ENCODE measurements at places on chromosomes 7 and 10.
A peak's percentile ranks its signal among the peaks of the same experiment; 100 is the strongest.

GRCh38 chr7:31410265-31410664, 69.7 kb upstream of the NEUROD6 start:
- no peak for DNase-seq

DNA sequence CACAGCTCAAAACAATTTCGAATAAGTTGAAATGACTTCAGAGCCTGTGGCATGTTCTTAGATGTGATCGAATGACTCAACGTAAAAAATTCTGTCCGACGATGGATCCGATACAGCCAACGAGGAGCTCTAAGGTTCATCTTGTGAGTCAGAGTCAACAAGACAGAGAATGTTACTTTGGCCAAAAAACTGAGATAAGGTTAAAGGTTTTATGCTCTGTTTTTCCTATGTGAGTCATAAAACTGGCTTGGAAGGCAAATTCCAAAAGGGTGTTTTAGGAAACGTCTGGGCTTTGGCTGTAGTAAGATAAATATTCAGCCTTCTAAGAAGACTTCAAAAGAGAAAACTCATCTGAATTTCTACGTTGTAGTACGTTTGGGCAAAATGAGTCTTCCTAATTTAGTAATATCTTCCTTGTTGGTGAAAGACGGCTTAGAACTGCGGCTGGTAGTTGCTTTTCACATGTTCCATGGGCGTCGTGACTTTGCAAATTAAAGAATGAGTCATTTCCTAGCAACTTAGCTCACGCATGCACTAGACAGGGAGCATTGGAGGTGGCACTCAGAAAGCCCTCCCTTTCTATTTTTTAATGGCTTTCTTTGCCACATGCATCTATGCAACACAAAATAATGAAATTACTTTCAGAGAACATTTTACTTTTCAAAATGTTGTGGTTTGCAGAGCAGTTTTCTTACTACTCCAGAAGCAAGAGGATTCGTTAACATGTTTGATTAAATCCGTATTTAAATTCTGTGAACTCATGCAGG, 28.2 kb downstream of the PFKP start:
- DNase-seq, result no peak

DNA sequence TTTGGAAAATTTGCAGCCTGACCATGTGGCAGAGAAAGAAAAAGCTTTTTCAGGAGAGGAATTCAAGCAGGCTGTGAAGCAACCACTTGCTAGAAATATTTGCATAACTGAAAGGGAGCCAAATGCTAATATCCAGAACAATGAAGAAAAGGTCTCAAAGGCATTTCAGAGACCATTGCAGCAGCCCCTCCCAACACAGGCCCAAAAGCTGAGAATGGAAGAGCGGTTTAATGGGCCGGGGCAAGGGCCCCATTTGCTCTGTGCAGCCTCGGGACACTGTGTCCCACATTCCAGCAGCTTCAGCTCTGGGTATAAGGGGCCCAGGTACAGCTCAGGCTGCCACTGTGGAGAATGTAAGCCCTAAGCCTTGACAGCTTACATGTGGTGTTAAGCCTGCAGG, 918.1 kb upstream of the POT1 start:
- DNase-seq, result no peak

- DNase-seq, result no peak
Observed at GRCh38 chr10:76456197-76456596, 1024.8 kb downstream of the LRMDA start.

DNA sequence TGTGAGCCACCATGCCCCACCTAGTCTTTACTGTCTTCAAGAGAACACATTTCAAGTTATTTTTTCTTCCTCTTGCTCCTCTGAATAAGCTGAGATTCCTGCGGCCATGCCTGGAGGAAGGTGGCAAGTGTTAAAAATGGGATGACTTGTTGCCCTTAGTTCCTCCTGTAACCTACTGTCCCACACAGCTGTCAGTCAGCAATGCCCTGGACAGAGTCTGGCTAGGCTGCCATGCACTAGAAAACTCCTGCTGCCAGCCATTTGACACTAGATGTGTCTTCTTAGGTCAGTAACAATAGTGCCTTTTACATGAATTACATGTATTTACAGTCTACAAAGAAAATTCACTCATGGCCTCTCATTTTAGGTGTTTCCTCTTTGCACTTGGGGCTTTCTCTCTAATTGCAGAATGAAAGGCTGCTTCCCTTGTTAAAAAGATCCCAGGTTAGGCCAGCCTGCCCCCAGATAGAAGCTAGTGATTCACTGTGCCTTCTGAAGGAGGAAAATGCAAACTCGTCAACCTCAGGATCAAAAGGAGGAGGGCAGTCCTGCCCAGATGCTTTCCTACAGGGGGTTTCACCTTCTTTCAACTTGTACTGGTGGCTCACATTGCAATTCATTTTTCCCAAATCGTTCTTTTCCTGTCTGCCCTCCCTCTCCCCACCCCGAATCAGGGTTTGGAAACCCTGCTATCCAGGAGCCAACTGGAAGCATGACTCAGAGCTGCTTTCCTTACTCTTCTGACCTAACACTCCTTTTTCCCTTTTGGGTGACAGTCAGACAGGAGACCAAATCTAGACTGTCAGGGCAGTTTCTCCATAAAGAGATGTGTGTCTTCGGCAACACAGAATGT, 136.6 kb downstream of the SPAG6 start:
- DNase-seq, result no peak

DNA sequence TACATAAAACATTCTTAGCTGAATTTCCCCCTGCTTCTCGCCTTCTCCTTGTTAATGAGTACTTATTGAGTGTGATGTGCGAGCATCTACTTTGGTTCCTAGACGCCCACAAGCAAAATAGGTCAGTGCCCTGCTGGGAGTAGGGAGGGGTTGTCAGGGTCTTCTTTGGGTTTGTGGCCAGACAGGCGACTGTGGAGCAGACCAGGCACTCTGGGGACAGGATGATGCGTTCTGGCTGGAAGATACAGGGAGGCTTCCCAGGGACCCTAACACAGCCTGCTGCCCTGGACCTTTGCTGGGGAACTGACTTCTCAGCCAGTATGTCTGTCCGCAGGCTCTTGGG, 227.2 kb downstream of the CUX1 start:
- DNase-seq, result no peak

DNA sequence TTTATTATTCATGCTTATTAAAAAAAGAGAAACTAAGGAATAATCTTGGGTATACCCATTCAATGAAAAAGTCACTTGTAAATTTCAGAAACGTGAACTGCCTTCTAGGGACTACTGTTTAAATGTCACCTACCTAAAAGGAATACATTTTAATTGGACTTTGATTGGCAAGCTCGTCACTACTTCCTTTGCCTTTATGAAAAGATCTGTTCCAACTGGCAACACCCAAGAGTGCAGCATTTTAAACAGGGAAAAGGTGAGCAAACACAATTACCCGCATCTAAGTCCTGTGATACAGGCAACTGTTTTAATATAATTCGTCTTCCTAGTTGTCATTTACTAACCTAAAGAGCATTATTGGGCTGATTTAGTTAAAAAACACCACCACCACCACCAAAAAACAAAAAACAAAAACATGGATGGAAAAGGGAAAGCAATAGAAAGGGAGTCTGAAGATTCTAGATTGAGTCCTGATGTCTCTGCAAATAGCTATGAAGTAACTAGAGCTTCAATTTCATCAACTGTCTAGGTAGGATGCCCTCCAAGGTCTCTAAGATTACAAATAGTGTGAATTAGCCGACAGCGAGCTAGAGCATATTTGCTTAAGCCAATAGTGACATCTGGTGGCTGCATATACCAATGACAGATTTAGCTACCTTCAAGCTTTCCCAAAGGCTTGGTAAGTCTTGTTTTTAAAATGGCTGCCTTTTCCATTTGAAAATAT, 33.8 kb upstream of the ICA1 start:
- DNase-seq, result no peak

GRCh38 chr10:22230158-22230833, 12.5 kb upstream of the EBLN1 start:
- no peak for DNase-seq

GRCh38 chr7:152624228-152624627, 51.7 kb downstream of the XRCC2 start:
- DNase-seq, result no peak

GRCh38 chr7:151426441-151426903, 13.5 kb downstream of the CRYGN start:
- DNase-seq, result no peak

DNA sequence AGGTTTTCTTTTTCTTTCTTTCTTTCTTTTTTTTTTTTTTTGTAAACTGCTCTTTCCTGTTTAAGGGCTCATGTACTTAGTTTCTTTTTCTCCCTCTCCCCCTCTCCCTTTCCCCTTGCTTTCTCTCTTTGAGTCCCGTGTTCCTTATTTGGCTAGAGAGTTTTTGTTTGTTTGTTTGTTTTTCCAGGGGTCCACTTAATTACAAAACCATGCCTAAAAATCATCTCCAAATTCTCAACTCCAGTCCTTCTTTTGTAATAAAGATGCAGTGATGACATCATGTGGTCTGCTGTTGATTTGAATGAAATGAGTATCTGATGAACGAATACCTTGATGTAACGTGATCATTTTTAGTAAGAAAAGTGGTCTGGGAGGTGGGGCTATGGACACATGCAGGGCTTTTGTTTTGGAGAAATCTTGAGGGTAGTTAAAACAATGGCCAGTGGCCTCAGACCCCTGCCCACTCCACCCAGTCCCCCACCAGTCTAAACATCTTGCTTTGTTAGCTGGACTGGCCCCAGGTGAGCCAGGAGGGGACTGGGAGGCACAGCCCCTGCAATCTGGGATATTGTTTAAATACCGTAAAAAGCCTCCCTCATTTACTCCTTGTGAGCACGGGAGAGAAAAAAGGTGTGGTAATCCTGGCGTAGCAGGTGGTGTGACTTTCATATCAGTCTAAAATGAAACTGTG, 165.7 kb downstream of the LRMDA start:
- DNase-seq, result no peak

- DNase-seq, result no peak
Observed at GRCh38 chr7:118250860-118251494, 26.5 kb downstream of the ANKRD7 start.

DNA sequence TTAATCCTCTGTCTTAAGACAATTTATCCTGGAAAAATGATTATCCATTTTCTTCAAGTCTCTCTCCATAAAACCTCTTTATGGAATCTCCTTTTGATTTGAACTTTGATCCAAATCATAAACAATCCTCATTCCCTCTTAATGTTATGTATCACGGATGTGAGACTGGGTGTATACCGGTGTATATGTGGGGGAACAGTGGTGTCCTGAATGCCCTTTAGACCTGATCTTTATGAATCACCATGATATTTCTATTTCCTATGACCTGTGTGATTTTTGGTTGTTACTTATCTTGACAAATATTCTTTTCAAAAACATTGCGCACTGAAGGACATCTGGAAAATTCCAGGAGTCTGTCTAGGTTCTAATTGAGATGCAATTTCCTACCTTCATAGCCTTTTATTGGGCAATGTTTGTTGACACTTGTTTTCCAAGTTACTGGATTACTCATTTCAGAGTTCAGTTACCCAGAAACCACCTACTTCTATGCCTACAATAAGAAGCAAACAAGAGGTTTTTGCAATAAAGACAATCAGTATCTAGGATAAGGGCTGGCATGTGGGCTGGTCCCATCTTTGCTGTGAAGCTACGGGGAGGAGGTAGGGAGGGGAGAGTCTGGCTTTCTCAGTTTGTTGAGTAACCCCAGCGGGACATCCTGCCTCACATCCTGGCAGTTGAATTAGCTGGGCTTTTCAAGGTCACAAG, 190.4 kb downstream of the CTTNBP2 start:
- DNase-seq, result no peak

DNA sequence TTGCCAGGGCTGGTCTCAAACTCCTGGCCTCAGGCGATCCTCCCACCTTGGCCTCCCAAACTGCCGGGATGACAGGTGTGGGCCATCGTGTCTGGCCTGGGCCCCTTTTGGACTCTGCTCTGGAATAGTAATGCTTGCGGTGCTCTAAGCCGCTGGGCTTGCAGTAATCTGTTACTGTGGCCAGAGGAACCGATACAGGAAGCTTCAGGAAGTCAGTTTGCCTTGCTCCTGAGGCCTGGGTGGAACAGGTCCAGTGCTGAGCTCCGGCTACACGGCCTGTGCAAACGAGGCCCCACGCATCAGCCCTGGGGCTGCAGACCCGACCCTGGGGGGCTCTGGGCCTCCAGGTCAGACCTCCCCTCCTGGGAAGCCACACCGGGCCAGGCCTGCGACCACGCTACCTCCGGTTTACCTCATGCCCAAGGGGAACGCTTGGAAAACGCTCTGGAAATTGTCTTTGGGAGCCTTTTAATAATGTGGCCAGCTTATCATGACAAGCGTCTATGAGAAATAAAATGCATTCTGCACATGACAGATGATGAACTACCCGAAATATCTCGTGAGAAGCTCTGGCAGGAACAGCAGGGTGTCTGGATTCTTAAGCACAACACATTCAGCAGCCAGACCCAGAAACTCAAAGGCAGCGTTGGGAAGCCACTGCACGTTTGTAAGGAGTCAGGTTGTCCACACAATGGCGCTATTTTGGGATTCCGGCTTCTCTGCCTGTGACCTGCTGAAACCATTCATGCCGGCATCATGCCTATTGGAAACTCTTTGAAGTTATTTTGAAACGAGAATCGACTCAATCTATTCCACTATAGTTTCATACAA, 10.1 kb upstream of the ADAP1 start:
- peak; percentile 26 for DNase-seq

DNA sequence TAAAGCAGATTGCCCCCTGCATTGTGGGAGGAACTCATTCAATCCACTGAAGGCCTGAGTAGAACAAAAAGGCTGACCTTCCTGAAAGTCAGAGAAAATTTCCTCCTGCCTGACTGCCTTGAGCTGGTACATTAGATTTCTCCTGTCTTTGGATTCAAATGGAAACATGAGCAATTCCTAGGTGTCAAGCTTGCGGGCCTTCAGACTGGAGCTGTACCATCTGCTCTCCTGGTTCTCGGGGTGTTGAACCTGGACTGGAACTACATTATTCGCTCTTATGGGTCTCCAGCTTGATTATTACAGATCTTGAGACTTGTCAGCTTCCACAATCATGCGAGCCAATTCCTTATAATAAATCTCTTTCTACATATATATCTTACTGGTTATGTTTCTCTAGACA, 173.6 kb upstream of the STEAP4 start:
- no peak for DNase-seq

- DNase-seq, result no peak
Observed at GRCh38 chr7:11681461-11681860, 150.5 kb downstream of the THSD7A start.

GRCh38 chr7:134359787-134360432, 43.2 kb upstream of the SLC35B4 start:
- no peak for DNase-seq

- no peak for DNase-seq
Observed at GRCh38 chr7:81973117-81973516, 203.3 kb upstream of the HGF start.

DNA sequence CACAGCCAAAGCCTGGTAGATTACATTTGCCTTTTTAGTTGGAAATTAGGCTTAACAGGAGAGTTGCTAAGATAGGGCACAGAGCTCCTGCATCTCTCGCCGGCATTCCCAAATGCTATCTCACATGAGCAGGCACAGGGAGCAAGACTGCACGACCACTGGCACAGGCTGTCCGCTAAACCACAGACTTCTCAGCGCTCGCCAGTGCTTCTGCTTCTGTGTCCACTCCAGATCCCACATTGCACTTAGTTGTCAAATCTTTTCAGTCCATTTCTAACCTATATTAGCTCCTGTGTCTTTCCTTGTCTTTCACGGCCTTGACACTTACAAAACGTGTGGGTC, 138.9 kb downstream of the EGFR start:
- DNase-seq, result no peak

GRCh38 chr7:35032166-35032565, 5.1 kb downstream of the DPY19L1 start:
- no peak for DNase-seq
